CD14-positive monocyte (primary cell): ENCODE measurements at places on chromosomes 5 and 9. TPM values are rescaled to one million over a fixed set of nuclear protein-coding genes. Genes with fewer than 3 reads are reported as not detected.

- H3K4me3 ChIP-seq = no peak overlapping the region
- H3K27ac ChIP-seq = no peak overlapping the region
- no peaks in the 10 kb centered on the region for H3K36me3 ChIP-seq
- H3K27me3 ChIP-seq = no peaks in the 10 kb centered on the region
- no peak for DNase-seq
- H3K4me1 ChIP-seq = no peaks in the 10 kb centered on the region
These were observed 84.9 kb upstream of the ANKRD55 start for GRCh38 chr5:56317923-56318561.

- no peaks in the 10 kb centered on the region for H3K4me1 ChIP-seq
- no peaks in the 10 kb centered on the region for H3K27me3 ChIP-seq
- H3K27ac ChIP-seq = no peak overlapping the region
- H3K4me3 ChIP-seq = no peak overlapping the region
These were observed 1656.5 kb downstream of the EFNA5 start for GRCh38 chr5:106014262-106014661.

The IFNA1 gene
- not detected in 2 replicates for polyA plus RNA-seq

The TRPM3 gene
- not detected for polyA plus RNA-seq

GRCh38 chr5:98927242-98927988 lies 1.4 kb downstream of the CHD1 start:
- peaks cover 58% of the 10 kb centered on the region for H3K4me1 ChIP-seq
- H3K4me3 ChIP-seq = peak overlapping the region; percentile 94
- H3K27ac ChIP-seq = peak overlapping the region; percentile 100
- no peaks in the 10 kb centered on the region for H3K27me3 ChIP-seq
- peaks cover 30% of the 10 kb centered on the region for H3K36me3 ChIP-seq

DNA sequence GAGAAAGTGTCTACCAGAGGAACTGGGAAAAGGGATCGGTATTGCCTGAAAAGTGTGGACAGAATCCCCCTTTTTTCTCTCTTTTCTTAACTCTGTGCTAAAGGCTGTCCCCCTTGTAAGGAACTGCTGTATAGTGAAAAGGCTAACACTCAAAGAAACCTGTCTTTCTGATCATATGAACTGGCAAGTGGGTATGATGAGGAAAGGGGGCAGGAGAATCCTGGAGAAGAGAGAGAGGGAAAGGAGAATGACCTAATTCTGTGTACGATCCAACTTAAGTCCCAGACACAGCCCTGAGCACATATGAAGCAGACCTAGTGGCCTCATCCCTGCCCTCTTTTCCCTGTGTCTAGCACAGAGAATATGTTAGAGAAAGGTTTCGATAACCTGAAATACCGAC lies 967 bp downstream of the ANKRD31 start:
- no peak for DNase-seq
- no peak overlapping the region for H3K27ac ChIP-seq
- peaks cover 9% of the 10 kb centered on the region for H3K4me1 ChIP-seq
- no peaks in the 10 kb centered on the region for H3K36me3 ChIP-seq
- H3K27me3 ChIP-seq = peaks cover 8% of the 10 kb centered on the region
- no peak overlapping the region for H3K4me3 ChIP-seq

The NUTM2F gene
- not detected for polyA plus RNA-seq
